ENCODE measurements at places on chromosomes 12 and 14.
A peak's percentile ranks its signal among the peaks of the same experiment; 100 is the strongest.

- no peak for DNase-seq
Measured at GRCh38 chr12:92568691-92569090, 134.1 kb upstream of the PLEKHG7 start.

DNA sequence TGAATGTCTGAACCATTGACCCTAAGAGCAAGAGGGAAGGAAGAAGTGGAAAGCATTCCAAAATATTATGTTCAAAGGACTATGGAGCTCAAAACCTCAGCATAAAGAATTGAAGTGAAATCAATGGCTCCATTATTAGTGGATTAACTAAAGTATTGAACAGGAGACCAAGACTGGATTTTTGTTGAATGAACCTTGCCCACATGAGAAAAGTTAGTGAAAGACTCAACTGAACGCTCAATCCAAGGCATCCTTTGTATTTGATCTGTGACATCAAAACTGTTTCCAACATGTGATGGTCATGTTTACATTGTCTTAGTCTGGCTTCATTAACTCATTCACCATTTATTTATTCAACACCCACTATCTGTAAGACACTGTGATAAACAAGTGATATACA, 161.0 kb downstream of the CNTN1 start:
- DNase-seq: no peak

DNA sequence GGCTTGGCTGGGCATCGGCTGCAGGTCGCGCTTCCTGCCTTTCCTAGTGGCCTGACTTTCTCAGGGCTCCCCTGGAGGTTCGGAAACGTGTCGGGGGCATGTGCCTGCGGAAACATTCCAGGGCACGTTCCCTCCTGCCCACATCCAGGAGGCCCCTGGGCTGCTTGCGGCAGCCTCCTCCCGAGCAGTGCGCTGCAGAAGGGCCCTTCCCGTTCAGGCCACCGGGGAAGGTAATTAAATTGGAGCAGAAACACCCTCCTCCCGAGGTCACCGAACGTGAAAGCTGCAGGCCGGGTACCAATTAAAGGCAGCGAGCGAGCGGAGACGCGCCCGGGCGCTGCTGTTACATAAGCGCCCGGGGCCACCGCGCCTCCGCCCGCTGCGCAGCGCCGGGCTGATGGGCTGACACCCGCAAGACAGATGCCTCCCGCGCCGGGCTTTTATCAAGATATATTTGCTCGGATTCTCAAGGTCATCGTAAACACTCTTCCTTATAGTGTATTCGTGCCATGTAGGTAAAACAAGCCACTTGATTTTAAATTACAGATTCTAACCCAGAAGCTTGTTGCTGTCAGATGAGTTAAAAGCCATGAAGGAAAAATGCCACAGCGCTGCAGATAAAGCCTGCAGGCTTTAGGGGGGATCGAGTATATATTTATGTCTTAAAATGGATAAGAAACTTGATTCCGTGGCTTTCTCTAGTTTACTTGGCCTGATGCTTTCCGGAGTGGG, 31.4 kb downstream of the SSPN start:
- DNase-seq: peak; percentile 3

DNA sequence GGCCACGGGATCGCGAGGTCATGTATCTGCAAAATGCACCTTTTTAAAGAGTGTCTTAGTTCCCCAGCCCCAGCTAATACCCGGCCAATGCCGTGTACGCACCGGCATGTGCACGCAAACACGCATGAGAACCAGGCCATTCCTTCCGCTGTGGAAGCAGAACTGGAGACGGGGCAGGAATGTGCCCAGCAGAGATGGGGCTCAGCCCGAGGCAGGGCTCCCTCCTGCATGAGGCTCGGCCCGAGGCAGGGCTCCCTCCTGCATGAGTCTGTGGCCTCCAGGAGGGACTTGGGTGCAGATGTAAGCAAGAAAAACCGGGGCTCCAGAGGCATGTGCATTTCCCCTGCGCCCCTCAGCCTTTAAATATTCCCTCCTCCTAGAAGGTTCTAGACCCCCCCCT, 38.2 kb downstream of the SLC6A12 start:
- DNase-seq: no peak

DNA sequence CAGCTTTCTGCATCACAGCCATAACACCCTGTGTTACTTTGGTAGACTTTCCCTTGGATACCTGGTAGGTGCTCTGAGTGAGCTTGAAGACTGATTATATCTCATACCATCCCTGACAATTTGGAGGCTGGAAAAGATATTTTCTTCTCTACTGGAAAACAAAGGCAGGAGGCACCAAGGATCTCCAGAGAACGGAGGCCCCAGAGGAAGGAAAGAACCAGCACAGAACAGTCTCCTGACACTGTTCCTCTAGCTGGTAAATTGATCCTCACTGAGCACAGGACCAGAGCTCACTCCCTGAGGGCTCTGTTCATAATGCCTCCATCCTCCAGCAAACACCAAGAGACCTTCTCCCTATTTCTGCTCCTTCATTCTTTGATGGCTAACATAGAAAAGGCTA, at the start of gene OR11G2:
TSS of gene OR11G2 (plus strand) at position 301 of the 400 bp plus-strand sequence. CDS start 6,542 bp downstream, outside the sequence.
- no peak for DNase-seq

DNA sequence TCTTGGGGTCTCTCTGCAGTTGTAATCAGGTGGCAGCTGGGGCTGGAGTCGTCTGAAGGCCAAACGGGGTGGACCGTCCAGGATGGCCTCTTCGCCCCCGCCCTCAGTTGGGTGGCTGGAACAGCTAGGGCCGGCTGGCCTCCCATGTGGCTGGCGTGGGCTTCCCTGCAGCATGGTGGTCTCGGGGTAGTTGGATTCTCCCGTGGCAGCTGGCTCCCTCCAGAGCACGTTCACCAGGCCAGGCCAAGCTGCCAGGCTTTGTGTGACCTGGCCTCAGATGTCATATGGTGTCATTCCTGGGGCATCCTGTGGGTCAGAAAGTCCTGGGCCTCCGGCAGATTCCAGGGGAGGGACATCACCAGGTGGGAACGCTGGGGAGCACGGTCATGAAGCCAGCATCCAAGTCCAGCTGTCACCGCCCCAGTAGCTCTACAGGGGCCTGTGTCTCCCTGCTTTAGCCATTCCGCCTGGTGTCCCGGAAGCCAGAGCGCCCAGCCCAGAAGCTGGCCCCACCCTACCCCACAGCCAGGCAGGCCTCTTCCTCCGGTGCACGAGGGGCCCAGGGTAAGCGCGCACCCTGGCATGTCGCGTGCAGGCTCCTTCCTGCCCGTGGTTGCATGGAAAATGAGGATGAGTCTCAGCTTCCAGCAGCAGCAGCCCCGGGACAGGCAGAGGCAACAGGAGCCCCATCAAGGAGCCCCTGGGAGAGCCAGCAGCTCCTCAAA, 1.3 kb upstream of the NUDT14 start:
- DNase-seq: no peak

- no peak for DNase-seq
Measured at GRCh38 chr12:57066245-57066644, 12.3 kb downstream of the NEMP1 start.

GRCh38 chr14:81565441-81566290, 32.0 kb upstream of the SEL1L start:
- peak; percentile 35 for DNase-seq

DNA sequence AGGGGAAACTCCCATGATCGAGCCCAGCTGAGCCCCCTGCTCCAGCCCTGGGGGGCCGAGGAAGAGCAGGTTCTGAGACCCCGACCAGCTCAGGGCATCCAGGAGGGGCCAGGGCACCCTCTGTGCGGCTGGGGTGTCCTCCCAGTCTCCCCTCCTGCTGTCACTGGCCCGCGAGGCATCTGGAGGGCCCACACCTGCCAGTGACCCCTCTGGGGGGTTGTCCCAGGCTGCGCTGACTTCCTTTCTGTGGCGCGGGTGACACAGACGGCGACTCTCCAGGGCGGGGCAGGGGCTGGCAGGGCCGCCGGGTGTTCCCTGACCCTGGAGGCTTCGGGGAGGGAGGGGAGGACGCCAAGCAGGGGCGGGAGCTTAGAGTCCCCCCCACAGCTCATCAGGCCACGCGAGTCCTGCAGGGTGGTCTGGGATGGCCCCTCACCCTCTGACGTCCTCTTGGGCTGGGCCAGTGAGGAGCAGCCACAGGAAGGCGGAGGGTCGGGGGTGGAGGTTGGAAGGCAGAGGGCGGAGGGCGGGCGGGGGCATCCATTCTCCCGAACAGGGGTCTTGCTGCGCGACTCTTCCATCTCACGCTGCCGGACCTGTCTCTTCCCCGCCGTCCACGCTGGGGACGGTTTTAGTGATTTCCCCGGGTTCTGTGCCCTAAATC, 38.6 kb upstream of the FBRSL1 start:
- no peak for DNase-seq

DNA sequence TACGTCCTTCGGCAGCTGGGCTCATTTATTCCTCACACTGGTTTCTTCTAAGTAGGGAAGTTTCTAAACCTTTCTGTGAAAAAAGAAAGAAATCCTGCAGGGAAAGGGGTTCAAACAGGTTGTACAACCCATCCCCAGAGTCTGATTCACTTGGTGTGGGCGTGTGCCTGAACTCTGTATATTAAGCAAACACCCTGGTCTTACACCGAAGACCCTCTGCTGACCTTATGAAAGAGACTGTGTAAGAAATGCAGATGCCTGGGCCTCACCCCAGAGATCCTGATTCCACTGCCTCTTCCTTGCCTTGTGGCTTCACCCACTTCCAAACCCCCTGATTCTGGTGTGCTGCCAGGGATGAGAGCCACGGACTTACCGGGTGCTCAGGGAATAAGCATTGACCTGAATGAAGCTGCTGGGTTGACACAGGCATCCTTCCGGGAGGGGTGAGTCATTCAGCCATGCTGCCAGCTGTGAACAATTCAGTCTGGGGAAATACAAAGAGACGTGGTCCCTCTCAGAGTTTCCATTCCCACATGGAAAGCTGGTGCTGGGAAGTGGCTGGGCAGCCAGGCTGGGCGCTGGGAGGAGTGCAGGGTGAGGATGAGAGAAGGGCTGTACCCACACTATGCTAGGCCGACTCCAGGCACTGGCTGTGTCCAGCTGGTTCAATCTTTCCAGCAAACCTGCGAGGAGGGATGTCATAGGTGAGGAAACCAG, 26.5 kb upstream of the ACTN1 start:
- DNase-seq: no peak

GRCh38 chr12:58435647-58436046, 484.7 kb downstream of the LRIG3 start:
- DNase-seq: no peak

- peak; percentile 19 for DNase-seq
Measured at GRCh38 chr14:59055439-59056045, 132.9 kb upstream of the DAAM1 start.

GRCh38 chr14:105184461-105184860, 3.3 kb upstream of the NUDT14 start:
- no peak for DNase-seq

DNA sequence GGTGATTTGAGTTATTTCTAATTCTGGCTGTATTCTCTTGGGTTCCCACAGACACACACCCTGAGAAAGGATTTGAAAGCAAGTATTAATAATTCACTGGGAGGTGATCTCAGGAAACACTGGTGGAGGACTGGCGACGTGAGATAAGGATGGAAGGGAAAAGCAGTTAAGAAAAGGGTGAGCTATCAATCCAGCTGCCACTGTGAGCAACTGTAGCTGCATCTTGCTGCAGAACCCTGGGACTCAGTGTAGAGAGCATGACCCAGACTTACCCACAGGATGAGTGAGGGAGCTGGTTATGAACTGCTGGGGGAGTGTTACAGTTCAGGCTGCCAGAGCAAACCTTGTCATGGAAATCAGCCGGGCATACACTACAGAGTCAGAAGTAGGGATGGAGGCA, 71.9 kb downstream of the RESF1 start:
- no peak for DNase-seq

DNA sequence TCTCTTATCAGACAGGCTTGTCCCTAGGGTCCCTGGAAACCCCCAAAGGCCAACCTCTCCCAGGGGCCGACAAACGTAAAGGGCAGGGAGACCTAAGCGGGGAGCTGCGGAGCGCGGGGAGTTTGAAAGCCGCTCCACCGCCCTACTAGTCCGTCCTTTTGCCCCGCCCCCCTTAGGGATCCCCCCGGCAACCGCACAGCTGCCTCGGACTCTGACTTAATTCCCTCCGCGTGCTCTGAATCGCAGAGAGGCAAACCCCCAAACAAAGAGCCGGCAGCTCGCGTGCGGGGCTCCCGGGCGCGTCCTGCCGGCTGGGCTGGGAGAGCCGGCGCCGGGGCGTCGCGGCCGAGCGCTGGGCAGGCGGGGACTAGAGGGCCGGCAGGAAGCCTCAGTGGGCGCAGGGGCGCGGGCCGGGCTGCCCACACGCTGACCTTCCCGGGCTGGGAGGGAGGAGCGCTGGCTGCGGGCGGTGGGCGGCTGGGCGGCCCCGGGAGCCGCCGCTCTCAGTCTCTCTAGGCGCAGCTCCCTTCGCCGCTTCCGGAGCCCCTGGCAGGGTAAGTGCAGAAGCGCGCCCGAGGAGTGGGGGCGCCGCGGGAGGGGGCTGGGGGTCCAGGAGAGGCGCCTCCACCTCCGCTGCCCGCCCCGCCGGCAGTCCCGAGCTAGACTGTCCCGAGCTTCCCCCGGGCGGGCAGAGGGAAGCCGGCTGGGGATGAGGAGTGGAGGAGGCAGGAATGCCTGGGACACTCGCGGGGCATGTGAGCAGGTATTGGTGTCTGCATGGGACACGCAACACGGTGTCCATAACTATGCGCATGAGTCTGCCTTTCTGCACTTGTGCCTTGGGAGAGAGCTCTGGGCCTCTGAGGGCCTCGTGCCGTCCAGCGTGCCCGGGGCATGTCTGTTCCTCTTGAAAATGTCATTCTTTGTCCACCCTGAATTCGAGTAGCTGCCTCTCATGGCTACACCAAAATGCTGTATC, at the start of gene TSPAN11:
TSS of gene TSPAN11 (plus strand) at position 506 of the 979 bp plus-strand sequence. CDS start 27,244 bp downstream, outside the sequence.
- DNase-seq: no peak

- no peak for DNase-seq
Measured at GRCh38 chr14:104158827-104159798, 20.7 kb downstream of the KIF26A start.

GRCh38 chr12:47237751-47238211, 158.0 kb upstream of the AMIGO2 start:
- DNase-seq: no peak

- no peak for DNase-seq
Measured at GRCh38 chr14:33444136-33444535, 505.5 kb downstream of the NPAS3 start.

All from HL-60 (cell line).